ENCODE measurements at places on chromosomes 2 and 18.

GRCh38 chr2:28702878-28703277, 48.8 kb upstream of the PPP1CB start:
- DNase-seq = no peak

- DNase-seq = no peak
Measured at GRCh38 chr2:1598800-1599199, 145.5 kb downstream of the PXDN start.

GRCh38 chr2:37377187-37377532, 32.7 kb downstream of the QPCT start:
- no peak for DNase-seq

DNA sequence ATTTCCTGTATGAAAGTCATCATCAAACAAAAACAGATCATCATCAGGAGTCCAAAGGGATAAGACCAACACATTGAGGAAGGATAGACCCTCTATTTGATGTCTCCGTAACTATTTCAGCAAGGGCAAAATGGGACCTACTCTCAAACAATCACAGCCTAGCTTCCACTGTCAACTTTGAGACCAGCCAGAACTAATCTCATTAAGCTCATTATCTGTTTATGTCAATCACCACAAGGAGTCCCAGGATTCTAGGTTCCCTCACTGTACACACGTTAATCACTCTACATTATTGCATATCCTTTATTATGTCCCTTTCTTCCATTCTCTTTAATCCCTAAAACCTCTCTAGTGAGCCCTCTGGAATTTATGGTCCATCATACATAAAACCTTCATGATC, 370.3 kb upstream of the LINC00305 start:
- DNase-seq = no peak

- DNase-seq = no peak
Measured at GRCh38 chr2:195838002-195838401, 181.0 kb downstream of the SLC39A10 start.

DNA sequence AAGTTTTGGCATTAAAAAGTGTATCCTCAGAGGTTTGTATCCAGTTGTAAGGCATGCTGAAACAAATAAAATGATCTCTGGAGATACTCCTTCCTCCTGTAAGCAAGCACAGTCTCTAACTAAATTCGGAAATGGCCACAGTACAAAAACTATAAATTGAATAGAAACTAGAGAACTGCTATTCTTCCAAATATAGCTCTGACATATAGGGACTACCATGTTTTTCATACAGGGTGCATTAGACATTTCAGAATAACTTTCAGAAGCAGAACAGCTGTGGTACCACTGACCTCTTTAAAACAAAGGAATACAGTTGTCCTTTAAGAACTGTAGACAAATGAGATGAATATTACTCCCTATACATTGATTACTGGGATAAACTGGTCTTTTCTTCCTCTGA, 568.5 kb downstream of the ARHGAP15 start:
- no peak for DNase-seq

- no peak for DNase-seq
Measured at GRCh38 chr18:3321133-3321812, 59.3 kb downstream of the MYL12B start.

- no peak for DNase-seq
Measured at GRCh38 chr2:19426144-19426543, 67.7 kb upstream of the OSR1 start.

DNA sequence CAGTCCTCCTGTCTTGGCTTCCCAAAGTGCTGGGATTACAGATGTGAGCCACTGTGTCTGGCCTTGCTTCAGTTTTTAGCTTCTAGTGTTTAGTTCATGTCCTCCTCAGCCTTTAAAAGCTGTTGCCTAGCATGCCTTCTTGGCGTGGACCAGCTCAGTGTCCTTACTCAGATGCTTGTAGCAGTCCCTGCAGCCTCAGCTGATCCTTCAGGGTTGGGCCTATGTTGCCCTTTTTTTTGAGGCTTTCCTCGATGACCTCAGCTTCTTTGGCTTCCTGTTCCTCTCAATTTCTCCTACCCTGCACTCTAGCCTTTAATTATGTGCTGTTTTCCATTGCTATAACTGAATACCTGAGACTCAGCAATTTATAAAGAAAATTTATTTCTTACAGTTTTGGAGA, 57.7 kb downstream of the TANC1 start:
- no peak for DNase-seq

- no peak for DNase-seq
Measured at GRCh38 chr2:208112969-208113368, 11.4 kb downstream of the CRYGD start.

- DNase-seq = no peak
Measured at GRCh38 chr2:236661762-236662110, 92.1 kb downstream of the ACKR3 start.

DNA sequence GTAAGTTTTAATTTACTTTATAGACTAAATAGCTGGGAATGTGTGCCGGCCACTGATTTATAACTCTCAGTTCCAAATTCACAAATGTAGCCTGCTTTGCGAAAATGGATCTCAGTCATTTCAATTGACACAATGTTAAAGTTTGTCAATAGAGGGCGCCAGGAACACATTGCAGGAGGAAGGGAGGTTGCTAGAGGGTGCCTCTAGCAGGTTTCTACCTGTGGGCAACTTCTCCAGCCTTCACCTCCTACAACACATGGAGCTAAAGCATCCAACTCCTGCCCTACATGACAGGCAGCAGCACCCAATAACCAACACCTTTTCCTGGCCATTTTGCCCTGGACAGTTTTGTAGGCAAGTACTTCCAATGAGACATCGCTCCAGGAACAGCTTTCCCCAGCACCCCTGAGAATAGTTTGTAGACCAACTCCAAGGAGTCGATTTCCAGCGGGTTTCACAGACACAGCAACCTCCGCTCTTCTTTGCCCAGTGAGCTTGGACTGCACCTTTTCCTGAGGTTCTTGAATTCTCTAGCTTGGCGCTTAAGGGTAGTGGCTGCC, 784.8 kb upstream of the CDH2 start:
- no peak for DNase-seq

- DNase-seq = no peak
Measured at GRCh38 chr2:188024811-188025210, 266.9 kb upstream of the GULP1 start.

DNA sequence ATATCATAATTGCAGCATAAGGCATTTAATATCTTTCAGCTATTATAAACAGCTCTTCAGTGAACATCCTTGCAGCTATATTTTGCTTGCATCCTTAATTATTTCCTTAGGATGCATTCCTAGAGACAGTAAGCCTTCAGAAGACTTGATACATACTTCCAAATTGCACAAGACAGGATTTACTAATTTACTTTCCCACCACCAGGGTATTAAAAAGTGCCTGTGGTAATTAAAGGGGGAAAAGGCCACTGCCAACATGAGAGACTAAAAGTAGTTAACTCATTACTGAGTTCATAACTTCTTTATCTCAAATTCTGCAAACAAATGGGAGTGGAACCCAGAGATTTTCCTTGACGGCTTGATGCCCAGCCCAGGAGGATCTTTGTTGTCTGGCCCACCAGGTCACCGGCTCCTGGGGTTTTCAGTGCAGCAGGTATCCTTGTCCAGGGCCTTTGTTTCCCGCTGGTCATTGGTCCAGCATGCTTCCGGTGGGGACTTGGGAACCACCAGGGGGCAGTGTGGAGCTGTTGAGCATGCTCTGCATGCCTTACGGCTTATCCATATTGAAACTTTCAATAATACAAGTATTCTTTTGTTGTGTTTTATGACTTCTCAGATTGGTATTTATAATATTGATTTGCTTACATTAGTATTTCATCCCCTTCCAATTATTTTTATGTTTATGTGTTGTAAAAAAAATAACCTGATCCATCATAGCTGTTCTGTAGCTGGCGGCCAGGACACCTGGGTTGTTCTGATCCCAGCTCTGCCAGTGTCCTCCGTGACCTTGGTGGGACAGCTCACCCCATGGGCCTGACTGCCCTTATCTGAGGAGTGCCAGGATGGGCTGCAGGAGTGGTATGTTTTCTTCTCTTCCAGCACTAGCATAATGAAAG, 61.4 kb downstream of the TGOLN2 start:
- no peak for DNase-seq

DNA sequence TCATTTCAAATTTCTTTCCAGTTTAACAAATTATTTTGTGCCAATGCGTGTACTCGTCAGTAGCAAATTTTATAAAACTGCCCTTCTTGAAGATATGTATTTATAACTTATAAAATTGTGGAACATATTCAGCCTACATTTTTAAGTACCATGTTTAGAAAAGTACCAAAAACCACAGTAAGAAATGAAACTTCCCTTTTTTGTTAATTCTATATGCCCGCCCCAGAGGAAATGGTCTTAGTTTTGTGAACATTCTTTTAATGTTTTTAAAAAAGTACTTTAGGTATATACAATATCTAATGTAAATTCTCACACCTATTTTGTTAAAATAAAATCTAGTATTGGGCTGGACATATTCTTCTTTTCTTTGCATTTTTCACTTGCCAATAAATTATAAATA, 1.2 kb downstream of the UGT1A9 start:
- no peak for DNase-seq

DNA sequence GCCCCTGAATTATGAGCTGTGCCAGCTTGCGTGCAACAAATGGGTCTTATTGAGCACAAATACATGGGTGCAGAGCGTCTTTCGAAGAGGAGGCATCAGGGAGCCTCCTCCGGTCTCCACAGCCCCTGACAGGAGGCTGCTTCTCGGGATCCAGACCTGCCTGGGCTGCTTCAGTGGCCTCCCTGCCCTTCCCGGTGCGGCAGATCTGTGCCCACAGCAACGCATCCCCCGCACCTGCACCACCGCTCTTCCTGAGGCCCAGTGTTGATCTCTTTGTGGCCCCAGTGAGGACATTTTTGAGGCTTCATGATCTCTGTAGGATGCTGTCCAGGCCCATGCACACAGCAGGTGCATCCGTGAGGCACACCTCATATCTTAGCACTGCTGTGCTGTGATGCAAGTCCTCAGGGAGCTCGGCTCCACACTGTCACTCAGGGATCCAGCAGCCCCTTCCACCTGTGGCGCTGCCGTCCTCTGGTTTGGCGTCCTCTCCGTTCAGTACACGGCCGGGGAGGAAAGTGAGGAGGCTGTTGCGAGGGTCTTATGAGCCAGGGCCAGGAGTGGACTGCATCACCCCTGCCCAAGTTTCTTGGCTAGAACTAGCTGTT, 17.4 kb downstream of the RTP5 start:
- no peak for DNase-seq

DNA sequence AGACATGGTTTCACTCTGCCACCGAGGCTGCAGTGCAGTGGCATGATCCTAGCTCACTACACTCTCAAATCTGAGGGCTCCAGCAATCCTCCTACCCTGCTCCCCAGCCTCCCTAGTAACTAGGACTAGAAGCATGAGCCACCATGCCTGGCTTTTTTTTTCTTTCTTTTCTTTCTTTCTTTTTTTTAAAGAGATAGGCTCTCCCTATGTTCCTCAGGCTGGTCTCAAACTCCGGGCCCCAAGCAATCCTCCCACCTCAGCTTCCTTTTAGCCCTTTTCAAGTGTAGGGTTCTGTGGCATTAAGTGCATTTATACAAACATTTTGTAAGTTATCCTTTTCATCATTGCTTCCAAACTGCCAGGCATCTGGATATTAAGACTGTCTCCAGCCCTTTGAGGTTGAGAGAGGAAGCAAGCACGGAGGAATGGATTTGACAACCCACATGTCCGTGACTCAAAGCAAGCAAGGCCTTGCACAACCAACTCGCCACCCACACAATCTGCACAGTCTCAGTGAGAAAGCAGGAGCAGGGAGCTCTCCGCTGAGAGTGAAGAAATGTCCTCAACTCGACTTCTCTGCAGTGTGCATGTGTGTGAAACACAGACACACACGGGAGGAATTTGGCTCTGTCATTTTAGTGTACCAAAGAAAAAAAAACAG, 65.6 kb downstream of the ATP8B1 start:
- peak; percentile 13 for DNase-seq

DNA sequence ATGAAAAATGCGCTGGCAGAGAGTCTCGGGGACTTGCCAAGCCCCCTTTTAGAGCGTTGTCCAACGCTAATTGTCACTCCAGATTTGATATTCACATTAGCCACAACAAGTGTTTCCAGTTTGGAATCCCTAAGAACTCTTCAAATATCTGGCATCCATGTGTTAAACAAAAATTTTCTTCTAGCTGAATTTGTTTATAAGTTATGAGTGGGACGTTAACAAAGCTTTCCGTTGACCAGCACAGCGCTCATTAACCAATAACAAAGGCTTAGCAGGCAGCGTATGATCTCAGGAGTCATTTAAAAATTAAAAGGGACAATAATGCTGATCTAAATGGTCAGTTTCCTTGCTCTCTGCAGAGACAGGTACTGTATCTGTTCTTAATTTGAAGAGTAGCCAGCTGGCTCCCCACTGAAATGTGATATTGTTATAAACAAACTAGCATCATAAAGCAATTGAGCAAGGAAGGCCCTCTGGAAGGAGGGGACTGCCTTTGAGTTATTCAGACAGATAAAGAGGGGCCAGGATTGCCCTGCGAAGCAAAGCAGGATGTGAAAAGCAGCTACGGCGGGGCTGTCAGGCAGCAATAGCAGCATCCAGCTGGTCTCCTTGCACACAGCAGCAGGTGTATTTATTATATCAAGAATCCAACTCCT, 337.2 kb upstream of the SALL3 start:
- no peak for DNase-seq

DNA sequence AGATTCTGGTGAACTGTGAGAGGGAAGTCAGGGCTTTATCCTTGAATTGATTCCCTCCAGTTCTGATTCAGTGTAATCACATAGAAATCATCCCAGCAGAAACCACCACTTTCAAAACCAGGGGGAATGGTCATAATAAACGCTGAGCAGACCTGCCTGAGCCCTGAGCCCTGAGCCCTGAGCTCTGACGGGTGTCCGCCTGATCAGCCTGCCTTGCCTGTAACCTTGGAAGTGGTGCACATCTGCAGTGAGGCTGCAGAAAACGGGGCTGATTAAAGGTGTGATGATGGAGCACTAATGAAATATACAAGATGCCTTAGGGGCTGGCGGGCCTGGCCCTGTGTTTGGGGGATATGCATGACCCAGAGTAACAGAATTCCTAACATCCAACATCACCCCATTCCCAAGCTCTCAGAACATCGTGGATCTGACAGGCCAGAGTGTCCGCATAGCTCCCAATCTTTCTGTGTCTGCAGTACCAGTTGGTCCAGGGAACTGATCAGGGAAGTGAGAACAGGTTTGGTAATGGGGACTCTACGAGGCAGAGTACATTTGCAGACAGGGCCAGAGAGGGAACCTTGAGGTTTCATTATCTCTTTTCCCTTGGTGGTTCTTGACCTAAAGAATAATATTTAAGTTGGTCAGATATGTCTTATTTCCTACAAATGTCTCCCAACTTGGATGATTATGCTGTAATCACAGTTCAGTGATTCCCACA, 37.8 kb downstream of the KCTD18 start:
- DNase-seq = no peak

- no peak for DNase-seq
Measured at GRCh38 chr2:160141912-160142311, 58.2 kb downstream of the ITGB6 start.

GRCh38 chr2:238438856-238439849, 12.4 kb downstream of the ASB1 start:
- DNase-seq = no peak

All from anterior cingulate cortex (tissue), 58 donors.